ENCODE measurements at places on chromosomes 2 and 18. TPM values are rescaled to one million over a fixed set of nuclear protein-coding genes. Genes with fewer than 3 reads are reported as not detected.

Gene SETBP1
- 27.3 TPM for total RNA-seq

Gene POTEJ
- total RNA-seq: not detected

- DNase-seq: no peak
Measured at GRCh38 chr2:37654932-37655841, 16.3 kb downstream of the CDC42EP3 start.

- DNase-seq: no peak
Measured at GRCh38 chr2:149603248-149603647, 15.7 kb upstream of the MMADHC start.

GRCh38 chr2:235134420-235134819 is 182.6 kb downstream of the SH3BP4 start:
- DNase-seq: no peak

- DNase-seq: no peak
Measured at GRCh38 chr2:197297266-197297665, 13.3 kb downstream of the ANKRD44 start.

GRCh38 chr18:6498289-6498856 is 83.7 kb upstream of the L3MBTL4 start:
- no peak for DNase-seq

- DNase-seq: no peak
Measured at GRCh38 chr2:229087843-229088516, 183.1 kb downstream of the PID1 start.

- peak; percentile 71 for DNase-seq
Measured at GRCh38 chr2:105744091-105744908, 412 bp upstream of the NCK2 start.

DNA sequence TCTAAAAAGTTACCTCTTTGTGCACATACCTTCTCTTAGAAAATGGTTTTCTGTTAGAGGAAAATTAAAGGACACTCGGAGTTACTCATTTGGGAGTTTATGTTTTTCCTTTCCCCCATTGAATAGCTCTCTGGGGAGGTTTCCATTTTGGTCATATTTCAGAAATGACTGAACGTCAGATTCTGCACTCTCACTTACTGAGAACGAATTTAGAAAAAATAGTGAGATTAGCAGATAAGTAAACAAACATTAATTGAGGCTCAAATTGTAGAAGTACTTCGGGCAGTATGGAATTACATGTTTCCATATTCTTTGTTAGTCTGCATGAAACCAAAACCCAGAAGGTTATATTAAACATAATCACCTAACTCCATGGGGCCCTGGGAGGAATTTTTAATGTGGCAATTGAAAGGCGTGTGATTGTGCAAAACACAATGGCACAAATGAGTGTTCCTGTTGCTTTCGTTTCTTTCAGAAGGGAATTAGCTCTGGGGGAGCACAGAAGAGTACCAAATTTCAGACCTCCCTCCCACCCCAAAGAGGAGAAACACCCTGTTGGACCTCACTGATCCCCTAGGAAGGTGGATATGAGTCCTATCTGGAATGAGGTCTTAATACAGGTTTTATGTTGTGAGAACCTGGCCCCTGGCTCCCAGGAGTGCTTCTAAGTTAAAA is 212.3 kb downstream of the BCL2 start:
- DNase-seq: no peak

DNA sequence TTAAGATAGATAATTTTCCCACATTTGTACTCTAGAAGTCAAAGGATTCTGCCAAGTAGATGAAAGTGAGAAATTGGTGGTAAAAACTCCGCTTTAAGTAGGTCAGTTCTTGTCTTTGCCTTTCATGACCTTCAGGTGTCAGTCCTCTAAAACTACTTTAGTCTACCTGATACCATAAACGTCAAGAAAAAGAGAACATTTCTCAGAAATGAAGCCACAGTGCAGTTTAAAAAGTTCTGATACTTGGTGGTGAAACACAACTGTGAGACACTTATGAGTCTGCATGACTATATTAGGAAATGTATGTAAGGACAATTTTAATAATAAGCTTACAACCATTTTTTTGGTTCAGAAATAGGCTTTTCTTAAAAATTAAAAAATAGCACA is 583.3 kb downstream of the SATB2 start:
- no peak for DNase-seq

DNA sequence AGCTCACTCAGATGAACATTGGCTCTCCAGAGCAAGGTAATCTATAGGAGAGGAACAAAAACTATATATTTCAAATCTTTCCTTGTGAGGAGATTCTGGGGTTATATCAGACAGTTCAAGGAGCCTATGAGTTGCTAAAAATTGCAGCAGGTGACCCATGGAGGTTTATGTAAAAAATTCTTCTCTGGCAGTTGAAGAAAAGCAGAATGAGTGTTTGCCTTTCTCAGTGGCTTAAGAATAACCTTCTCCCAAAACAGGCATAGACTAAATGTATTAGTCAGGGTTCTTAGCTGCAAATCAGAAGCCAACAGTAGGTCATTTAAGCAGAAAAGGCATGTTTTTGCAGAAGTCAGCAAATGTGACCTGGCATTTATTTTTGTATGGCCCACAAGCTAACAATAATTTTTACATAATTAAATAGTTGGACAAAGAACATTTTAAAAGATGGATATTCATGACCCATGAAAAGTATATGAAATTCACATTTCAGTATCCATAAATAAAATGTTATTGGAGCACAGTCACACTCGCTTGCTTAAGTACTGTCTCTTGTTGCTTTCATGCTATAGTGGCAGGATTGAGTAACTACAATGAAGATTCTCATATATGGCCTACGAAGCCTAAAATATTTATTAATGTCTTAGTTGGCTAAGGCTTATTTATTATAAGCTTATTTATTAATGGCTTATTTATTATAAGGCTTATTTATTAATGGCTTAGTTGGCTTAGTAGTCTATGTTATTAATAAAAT is 93.4 kb upstream of the TLK1 start:
- no peak for DNase-seq

DNA sequence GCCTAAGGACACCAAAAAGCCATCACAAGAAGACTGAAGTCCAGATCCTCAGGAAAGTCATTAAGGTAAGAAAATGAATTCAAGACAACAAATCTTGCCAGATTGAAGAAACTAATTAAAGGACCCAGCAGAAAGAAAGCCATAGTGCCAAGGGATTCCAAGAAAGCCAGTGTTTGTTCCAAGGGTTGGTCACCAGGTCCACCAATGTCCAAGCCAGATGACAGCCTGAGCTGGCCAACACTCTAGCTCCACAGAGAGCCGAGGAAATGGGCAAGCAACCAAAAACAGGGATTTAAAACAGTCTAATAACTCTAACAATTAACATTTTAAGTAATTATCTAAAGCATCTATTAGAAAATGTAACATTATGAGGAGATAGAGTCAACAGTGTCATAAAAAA is 49.2 kb downstream of the DNER start:
- no peak for DNase-seq

DNA sequence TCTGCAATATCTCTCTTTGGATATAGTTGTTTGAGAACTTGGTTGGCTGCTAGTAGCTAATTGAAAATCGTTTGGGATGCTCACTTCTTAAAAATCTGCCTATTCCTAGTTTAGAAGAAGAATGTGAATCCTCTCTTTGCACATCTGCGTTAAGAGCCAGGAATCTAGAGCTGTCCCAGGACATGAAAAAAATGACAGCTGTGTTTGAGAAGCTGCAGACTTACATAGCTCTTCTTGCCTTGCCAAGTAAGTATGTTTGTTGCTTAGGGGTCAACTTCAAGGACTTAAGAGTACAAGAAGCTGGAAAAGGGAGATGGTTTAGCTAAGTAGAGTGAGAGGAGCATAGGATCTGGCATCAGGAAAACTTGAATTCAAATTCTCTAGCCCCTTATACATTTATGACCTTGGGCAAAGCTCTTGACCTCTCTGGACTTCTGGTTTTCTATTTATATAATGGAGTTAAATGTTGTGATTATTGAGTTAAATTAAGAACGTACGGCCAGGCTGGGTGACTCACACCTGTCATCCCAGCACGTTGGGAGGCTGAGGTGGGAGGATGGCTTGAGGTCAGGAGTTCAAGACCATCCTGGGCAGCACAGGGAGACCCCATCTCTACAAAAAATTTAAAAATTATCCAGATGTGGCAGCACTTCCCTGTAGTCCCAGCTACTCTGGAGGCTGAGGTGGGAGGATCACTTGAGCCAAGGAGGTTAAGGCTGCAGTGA is 55.2 kb upstream of the STON1 start:
- DNase-seq: no peak

Gene PSD4
- 81.3 TPM for total RNA-seq

Gene SPR
- 97.2 TPM for total RNA-seq

Gene SLC23A3
- 16.1 TPM for total RNA-seq

DNA sequence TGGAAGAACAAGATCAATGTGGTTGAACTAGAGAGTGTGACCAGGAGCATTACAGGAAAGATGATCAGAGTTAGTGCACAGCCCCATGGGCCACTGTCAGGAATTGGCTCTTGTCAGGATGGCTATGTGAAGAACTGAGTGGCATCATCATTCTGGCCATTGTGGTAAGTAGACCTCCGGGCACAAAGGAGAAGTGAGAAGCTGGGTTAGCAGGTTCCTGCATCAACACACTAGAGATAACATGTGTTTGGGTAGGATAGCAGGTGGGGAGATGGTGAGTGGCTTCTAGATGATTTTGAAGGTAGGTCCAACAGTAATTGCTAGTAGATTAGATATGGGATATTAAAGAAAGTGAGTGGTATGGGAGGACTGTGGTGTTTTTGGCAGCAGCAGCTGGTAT is 408.2 kb downstream of the TSN start:
- DNase-seq: no peak

DNA sequence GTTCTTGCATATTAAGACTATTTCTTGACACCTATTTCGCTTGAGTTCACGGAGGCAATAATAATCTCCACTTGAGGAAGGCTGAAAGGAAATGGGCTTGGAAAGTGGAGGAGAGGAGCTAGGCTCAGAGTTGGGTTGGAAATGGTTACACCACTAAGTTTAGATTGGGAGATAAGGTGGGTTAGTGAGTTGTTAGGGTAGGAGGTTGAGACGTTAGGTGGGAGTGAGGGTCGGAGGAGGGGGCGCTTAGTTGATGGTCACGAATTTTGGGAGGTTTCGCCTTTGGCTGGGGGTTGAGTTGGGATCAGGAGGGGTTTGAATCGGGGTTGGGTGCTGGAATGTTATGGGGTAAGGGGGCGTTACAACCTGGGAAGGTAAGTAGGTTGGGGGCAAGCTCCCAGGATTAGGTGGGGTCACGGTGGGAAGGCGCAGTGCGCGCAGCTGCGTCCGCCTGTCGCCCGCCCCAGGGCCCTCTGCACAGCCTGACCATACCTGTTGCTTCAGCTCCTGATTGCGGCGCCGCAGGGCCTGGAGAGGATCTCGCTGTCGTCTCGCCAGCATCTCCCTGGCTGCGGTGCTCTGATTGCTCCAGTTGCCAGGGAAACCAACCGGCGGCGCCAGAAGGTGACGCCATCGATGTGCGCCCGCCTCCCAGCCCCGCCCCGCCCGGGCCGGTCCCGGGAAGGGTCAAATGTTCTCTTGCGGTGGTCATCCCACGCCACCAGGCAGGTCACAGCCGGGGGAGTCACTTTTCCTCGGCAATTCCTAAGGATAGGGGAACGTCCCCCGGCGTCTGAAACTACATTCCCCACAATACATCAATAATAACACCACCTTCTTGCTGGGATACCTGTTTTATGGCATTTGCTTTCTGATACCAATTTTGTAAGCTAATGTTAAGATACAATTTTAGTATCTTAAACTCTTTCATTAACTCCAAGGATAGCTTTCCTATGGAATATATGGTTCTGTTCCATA is at the start of gene NPHP1:
NPHP1 (minus strand) TSS at position 606 of the 978 bp plus-strand sequence; CDS start at position 561, 45 bp downstream.
- peak; percentile 89 for DNase-seq

Gene CAPN14
- not detected for total RNA-seq

DNA sequence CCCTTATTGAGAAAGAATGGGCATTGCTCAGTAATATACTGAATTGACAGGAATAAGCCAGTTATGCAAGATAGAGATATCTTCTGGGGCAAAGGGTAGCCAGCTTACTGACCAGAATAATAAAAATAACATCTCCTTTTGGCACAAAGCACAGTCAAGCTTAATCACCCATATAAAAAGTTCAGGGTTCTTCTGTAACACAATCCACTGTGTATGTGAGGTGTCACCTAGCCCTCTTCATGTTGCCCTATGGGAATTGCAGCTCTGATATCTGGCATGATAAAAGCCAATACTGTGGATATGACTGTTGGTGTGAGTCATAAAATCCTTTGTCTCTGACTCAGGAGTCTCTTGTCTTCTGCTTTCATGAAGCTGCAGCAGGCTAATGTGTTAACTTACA is 90.8 kb downstream of the DSEL start:
- DNase-seq: no peak

Gene C2orf78
- total RNA-seq: not detected

GRCh38 chr18:37396971-37397720 is 168.5 kb downstream of the CELF4 start:
- DNase-seq: no peak

GRCh38 chr2:240212425-240213225 is 72.2 kb upstream of the OTOS start:
- DNase-seq: no peak

GRCh38 chr18:79528846-79529245 is 133.1 kb downstream of the NFATC1 start:
- DNase-seq: peak; percentile 64

- DNase-seq: no peak
Measured at GRCh38 chr2:121110924-121111323, 174.1 kb downstream of the TFCP2L1 start.

DNA sequence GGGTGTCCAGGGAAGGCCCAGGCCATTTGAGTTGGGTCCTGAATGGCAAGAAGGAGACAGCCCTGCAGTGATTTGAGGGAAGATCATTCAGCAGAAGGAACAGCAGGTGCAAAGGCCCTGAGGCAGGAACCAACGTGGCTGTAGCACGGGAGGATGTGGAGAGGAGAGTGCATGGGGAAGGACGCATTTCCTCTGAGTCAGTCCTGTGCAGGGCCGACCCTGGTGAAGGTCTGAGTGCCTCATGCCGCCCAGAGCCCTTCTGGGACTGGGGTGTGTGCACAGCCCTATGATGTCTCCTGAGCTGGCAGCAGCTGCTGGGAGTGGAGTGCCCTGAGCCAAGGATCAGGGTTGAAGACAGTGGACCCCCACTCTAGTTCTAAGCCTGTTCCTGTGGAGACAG is 17.9 kb upstream of the ARHGEF4 start:
- no peak for DNase-seq

- DNase-seq: no peak
Measured at GRCh38 chr2:145067549-145068030, 547.7 kb upstream of the ZEB2 start.

DNA sequence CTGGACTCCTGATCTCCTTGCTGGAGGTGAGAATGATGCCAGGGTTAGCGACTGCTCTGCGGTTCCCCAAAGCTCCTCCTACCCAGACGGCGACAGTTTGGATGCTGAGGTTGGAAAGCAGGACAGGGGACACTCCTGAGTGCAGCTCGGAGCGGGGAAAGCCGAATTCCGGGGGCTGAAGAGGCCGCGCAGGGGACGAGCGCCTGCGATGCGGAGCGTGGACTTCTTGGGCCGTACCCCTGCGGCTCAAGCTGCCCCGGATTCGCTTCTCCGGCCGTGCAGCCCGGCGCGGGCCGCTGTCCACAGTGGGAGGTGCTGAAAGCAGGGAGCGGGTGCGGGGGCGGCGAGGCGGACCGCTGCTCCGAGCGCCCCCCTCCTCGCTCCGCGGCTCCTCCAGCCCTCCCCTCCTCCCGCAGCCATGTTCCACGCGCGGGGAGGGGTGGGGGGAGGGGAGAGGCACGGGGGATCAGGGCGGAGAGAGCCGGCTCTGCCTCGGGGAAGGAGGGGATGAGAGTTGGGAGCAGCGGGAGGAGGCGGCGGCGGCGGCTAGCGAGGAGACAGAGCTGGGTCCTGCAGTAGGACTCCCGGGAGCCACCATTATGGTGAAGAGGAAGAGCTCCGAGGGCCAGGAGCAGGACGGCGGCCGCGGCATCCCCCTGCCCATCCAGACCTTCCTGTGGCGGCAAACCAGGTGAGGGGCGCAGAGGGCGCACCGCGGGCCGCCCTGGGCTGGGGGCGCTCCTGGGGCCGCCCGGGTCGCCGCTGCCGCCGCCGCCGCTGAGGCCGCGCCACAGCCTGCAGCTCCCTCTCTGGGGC is at the start of gene UNC80:
UNC80 (plus strand) TSS at position 359 of the 816 bp plus-strand sequence; CDS start at position 600, 241 bp downstream.
- DNase-seq: peak; percentile 10
